D721Med (cell line): ENCODE measurements at places on chromosomes 5 and 9.
A peak's percentile ranks its signal among the peaks of the same experiment; 100 is the strongest.

DNA sequence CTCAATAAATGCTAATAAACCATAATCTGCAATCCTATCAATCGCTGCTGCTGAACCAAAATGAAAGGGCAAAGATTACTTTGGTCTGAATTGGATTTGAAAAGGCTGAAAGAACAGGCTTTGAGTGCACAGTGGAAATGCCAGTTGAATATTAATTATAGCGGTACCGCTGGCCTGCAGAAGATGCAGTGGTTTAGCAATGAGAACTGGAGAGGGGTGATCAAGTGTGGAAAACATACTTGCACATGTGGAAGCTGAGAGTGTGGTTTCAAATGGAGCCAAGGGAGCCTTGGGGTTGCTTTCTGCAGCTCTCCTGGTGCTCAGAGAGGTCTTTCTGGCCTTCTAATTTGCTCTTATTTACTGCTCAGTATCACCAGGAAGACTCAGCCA lies 133.9 kb downstream of the PTTG1 start:
- DNase-seq, result no peak

- DNase-seq, result peak; percentile 24
Observed at GRCh38 chr9:137309368-137310188, 7.5 kb upstream of the NRARP start.

- no peak for DNase-seq
Observed at GRCh38 chr5:176995896-176996767, 10.4 kb downstream of the UIMC1 start.

DNA sequence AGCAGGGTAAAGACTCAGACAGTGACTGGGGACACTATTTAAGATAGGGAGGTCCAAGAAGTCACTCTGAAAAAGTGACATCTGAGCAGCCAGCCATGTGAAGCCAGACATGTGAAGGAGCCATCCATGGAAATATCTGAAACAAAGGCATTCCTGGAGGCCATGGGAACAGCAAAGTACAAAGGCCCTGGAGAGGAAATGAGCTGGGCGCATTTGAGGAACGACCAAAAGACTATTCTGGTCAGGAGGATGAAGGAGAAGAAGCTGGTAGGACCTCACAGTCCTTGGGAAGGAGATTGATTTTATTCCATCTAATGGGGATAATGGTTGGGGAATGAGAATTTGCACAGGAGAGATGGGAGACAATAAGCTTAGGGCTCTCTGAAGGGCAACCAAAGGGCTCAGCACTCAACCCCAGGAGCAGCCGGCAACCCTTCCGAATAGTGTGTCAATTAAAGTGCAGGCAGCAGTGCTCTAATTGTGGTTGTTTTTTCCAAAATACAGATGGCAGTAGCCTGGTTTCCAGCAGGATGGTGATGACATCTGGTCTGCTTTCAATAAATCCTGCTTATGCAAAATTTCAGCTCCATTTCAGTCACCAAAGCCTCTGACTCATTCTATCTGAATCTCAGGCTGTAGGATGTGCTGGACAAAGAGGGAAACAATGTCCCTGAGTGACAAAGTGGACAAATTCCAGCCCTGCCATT lies 26.7 kb downstream of the FOXI1 start:
- DNase-seq, result no peak

- peak; percentile 93 for DNase-seq
Observed at GRCh38 chr9:129726322-129727160, 26.3 kb downstream of the PTGES start.

GRCh38 chr5:108720391-108720790 lies 27.3 kb upstream of the FER start:
- DNase-seq, result no peak

DNA sequence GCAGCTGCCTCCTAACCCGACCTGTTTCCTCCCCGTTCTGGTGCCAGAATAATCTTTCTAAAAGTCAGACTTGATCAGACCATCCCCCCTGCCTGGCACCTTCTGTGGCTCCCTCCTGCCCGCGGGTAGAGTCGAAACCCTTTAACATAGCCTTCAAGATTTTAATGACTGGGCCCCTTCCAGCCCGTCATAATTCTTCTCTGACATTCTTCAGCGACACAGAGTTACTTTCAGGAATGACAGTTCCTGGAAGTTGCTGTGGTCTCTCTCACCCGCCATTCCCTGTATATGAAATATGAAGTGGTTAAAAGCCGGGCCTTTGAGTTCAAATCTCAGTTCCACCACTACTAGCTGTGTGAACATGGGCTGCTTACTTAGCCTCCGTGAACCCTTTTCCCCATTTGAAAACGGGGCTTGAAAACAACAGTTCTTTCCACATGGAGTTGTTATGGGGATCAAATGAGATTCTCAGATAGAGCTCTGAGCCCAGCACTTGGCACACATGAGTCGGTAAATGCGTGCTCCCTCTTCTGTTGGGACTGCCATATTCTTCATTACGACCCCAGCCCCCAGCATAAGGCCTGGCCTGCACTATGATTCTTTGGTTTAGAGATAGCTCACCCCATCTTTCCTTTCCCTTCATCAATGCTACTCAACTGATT lies 737 bp downstream of the NANS start:
- DNase-seq, result no peak

- no peak for DNase-seq
Observed at GRCh38 chr5:89374818-89375521, 492.0 kb upstream of the MEF2C start.

DNA sequence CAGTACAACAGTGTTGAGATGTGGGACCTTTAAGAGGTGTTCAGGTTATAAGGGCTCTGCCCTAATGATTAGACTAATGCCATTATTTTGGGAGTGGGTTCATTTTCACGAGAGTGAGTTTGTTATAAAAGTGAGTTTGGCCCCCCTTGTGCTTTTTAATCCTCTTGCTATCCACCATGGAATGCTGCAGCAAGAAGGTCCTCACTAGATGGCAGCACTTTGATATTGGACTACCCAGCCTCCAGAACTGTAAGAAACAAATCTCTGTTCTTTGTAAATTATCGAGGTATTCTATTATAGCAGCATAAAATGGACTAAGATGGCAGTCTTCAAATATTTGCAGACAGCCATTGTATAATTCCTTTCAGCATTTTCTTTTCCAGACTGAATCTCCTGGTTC lies 212.4 kb downstream of the LRRC70 start:
- DNase-seq, result no peak

DNA sequence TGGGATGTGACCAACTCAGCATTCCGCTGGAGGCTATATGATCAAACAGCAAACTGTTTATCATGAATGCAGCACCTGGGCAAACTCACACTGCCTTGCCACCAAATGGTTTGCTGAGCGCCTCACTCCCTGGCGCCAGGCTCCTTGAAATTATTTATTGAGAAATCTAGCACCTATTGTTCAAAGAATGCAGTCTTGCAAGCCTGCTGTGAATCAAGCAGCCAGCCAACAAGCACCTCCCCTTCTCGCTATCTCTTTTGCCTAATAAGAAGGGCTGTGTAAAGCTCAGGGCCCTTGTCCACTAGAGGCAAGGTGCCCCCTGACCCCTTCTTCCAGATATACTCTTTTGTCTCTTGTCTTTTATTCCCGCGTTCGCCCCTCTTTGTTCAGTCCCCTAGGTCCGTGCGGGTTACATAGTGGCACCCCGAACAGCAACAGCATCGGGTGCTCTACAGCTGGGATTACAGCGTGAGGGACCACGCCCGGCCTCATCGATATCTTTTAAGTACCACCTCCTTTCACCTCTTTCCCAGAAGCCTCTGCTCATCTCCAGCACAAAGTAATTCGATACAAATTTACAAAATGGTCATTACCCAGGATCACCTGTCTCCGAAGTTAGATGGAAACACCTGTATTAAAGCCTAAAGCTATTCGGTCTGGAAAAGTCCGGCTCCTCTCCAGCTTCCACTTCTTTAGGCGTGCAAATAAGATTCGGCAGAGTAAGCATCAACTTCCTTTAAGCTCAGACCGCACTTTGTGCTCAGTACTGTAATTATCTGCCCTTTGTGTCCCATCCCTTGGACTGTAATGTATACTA lies 896 bp downstream of the RIGI start:
- DNase-seq, result no peak

GRCh38 chr9:127698985-127699670 lies 7.7 kb upstream of the CFAP157 start:
- no peak for DNase-seq

GRCh38 chr5:127400539-127400938 lies 109.9 kb downstream of the MEGF10 start:
- DNase-seq, result no peak

DNA sequence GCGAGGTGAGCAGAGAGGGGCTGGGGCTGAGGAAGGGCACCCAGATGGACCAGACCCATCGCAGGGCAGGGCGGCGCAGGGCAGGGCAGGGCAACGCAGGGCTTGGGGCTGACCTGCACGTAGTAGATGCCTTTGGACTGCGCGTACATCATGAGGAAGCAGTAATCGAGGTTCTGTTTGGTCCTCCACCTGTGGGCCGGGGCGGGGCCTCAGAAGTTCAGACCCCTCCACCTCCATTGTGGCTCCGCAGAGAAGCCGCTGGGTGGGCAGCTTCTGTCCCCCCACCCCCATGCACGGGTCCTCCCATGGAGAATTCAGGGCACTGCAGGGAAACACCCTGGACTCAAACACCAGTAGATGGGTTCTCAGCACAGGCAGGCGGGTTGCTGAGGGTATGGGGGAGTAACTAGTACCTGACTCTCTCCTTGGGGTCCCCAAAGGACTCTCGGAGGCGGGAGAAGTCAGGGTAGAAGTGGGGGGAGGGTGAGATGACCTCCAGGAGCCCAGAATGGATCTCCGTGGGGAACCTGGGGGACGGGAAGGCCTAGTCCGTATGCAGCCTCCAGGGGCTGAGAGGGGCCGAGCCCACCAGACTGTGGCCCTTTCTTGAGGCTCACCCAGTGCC lies 6.4 kb downstream of the LTC4S start:
- DNase-seq, result no peak

GRCh38 chr5:153039501-153039900 lies 451.0 kb upstream of the GRIA1 start:
- no peak for DNase-seq

DNA sequence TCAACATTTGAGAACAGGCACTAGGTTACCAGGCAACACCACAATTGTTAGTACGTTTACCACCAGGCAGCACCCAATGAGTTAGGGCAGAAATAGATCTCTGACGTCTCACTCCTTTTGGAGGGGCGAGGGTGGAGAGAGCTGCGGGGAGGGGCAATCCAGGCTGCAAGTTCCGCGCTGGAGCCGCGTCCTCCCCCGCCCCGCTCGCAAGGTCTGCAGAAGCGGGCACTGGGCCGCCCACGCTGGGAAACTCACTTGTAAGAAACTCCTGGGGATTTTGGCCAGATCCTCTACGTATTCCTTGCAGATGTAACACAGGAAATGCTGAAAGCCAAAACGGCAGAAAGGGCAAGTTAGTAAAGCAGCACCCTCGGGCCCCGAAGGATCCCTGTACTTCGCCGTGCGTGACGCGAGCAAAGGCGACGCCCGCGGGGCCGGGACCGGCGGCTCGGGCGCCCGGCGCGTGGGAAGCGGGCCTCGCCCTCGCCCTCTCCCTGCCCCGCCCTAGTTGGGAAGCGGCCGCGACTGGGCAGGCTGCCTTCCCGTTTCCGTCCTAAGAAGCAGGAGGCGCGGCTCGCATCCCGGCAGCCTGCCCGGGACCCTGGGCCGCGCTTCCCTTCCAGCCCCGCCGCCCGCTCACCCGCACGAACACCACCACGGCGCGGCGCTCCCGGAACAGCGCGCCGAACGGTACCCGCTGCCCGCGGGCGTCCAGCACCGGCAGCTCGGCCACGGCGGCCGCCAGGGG lies 493 bp downstream of the PRXL2C start:
- DNase-seq, result peak; percentile 29
